ENCODE measurements at places on chromosomes 1 and 21. TPM values are rescaled to one million over a fixed set of nuclear protein-coding genes. Genes with fewer than 3 reads are reported as not detected.

GRCh38 chr1:20602851-20603450 lies 14.1 kb downstream of the CDA start:
- no peak for DNase-seq

- DNase-seq: no peak
These were observed 10.3 kb downstream of the CD2 start for GRCh38 chr1:116764466-116764898.

DNA sequence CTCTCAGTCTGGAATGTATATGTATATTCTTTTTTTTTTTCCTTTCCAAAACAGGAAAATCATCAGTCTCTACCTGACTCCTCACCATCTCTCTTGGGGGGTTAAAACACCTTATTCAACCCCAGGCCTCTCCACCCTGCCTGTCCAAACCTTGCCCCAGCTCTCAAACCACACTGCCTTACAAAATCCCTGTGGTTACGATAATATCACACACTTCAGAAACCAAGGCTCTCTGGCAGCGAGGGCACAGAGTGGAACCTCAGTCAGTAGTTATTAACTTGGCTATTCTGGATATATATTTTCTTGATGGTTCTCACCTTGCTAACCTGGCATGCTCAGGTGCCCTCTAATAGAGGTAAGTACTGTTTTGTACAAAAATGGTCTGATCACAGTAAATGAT lies 24.7 kb downstream of the KIAA0040 start:
- no peak for DNase-seq

DNA sequence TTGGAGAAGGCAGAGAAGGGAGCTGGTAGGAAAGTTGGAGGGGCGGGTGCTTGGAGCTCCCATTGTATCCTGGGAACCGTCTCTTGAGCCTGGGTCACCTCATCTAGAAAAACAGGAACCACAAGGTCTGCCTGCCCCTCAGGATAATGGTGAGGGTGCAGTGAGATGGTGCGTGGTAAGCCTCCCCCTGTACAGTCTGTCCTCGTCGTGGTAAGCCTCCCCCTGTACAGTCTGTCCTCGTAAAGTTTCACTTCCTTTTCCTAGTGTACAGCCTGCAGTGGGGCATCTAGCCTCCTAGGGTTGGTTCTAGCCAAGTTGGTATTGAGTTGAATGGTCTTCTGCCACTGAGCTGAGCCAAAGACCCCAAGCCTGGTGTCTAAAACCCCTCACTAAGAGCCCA lies 66.5 kb upstream of the IGSF21 start:
- DNase-seq: no peak

GRCh38 chr1:234726359-234726943 lies 116.5 kb upstream of the IRF2BP2 start:
- DNase-seq: no peak

- no peak for DNase-seq
These were observed 110.1 kb upstream of the SLC44A3 start for GRCh38 chr1:94709891-94710581.

- DNase-seq: no peak
These were observed 33.1 kb downstream of the LPAR3 start for GRCh38 chr1:84859866-84860265.

DNA sequence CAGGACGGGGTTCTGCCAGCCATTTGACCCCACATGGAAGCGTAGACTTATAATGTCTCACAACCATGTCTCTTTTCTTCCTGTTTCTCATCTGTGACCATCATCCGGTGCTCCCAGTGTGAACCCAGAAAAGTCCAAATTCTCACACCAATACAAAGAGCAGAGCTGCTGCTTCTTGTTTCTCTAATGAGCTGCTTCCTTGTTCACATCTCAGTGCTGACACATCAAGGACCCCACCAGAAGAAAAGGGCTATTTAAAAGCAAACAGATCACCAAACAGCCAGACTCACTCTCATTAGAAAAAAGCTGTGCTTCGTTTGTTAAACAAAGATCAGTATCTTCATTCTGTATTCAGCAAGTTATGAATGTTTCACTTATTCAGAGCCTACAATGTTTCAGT lies 835 bp upstream of the LCE1D start:
- DNase-seq: no peak

DNA sequence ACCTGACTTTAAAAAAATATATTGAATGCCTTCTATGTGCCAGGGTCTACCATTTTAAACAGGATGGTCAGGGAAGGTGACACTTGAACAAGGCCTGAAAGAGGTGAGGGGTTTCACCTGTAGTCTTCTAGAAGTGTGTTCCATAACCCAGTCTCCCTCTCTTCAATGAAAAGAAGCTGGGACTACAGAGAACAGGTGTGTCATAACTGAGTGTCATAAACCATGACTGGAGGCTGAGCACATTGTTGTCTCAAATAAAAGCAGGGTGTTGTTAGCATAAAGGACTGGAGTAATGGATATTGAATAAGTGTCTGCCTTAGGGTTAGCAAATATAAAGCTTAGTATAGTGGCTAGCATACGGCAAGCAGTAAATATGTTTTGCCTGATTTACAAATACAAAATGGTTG lies 65.4 kb downstream of the SYDE2 start:
- no peak for DNase-seq

DNA sequence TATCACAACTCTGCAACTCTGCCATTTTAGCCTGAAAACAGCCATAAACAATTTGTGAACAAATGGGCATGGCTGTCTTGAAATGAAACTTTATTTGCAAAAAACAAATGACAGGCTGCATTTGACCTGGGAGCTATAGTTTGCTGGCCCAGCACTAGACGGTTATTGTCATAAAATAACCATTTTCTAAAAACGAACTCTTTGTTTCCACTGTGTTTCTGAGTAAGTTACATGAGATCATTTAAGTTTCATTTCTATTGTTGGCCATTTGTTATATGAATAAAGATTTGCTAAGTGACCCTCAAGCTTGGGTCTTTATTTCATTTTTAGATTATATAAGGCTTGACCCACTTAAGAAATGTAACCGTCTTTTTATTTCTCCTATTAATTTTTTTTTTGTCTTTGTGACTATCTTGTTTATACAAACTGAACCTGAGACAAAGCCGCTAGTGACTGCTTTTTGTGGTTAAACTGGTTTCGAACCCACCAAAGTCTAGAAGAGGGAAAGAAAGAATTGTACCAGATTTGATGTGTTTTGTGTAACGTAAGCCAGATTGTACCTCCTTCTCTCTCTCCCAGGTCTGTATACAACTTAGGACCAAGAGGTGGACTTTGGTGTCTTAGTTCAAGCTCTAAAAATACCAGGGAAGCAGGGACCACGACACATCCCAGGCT lies 12.9 kb upstream of the KCNJ15 start:
- no peak for DNase-seq

- DNase-seq: no peak
These were observed 178.4 kb downstream of the ADSS2 start for GRCh38 chr1:244273262-244273844.

Gene ADGRB2
- total RNA-seq: 3.0 TPM

Gene CRYBG2
- not detected for total RNA-seq

Gene RBP7
- 7.5 TPM for total RNA-seq

Gene APOBEC4
- not detected for total RNA-seq

Gene ITGB2
- 17.8 TPM for total RNA-seq

Gene CNIH3
- 7.9 TPM for total RNA-seq

Gene SLC44A3
- total RNA-seq: 32.9 TPM

Gene GUCA2A
- not detected for total RNA-seq

Gene CSDE1
- 221 TPM for total RNA-seq

Gene CXADR
- 28.8 TPM for total RNA-seq

Gene DRAXIN
- total RNA-seq: not detected
